ENCODE measurements at places on chromosomes 12 and 14. TPM values are rescaled to one million over a fixed set of nuclear protein-coding genes. Genes with fewer than 3 reads are reported as not detected.

DNA sequence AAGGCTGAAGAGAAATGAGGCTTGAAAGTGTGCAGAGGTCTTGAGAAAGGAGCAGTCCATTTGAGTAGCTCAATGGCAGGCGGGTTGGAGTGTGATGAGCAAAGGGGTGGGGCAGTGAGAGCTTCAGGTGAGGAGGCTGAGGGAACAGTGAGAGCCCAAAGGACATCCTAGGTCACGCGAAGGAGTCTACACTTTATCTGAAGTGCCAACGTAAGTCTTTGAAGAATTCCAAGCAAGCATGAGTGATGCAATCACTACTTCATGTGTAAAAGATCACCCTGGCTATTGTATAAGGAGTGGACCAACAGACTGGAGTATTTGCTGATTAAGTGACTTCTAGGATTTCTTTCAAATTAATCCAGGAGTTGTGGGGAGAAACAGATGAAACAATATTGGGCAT, 159.9 kb upstream of the HIF1A start:
- DNase-seq, result no peak
- H3K27me3 ChIP-seq, result no peaks in the 10 kb centered on the region
- no peaks in the 10 kb centered on the region for H3K36me3 ChIP-seq
- H3K4me3 ChIP-seq, result no peak overlapping the region
- peaks cover 7% of the 10 kb centered on the region for H3K4me1 ChIP-seq
- no peak overlapping the region for H3K27ac ChIP-seq

GRCh38 chr12:21615431-21615830, 10.8 kb upstream of the GYS2 start:
- H3K27me3 ChIP-seq, result no peaks in the 10 kb centered on the region
- no peaks in the 10 kb centered on the region for H3K36me3 ChIP-seq
- DNase-seq, result no peak
- no peaks in the 10 kb centered on the region for H3K4me1 ChIP-seq
- H3K4me3 ChIP-seq, result no peak overlapping the region

GRCh38 chr14:22428700-22429291, 160.2 kb downstream of the DAD1 start:
- no peaks in the 10 kb centered on the region for H3K36me3 ChIP-seq
- peaks cover 6% of the 10 kb centered on the region for H3K27me3 ChIP-seq
- H3K4me3 ChIP-seq, result no peak overlapping the region
- H3K27ac ChIP-seq, result no peak overlapping the region

GRCh38 chr12:3809357-3810015, 56.6 kb upstream of the CRACR2A start:
- no peaks in the 10 kb centered on the region for H3K27me3 ChIP-seq
- H3K27ac ChIP-seq, result no peak overlapping the region
- no peaks in the 10 kb centered on the region for H3K36me3 ChIP-seq
- H3K4me3 ChIP-seq, result no peak overlapping the region

DNA sequence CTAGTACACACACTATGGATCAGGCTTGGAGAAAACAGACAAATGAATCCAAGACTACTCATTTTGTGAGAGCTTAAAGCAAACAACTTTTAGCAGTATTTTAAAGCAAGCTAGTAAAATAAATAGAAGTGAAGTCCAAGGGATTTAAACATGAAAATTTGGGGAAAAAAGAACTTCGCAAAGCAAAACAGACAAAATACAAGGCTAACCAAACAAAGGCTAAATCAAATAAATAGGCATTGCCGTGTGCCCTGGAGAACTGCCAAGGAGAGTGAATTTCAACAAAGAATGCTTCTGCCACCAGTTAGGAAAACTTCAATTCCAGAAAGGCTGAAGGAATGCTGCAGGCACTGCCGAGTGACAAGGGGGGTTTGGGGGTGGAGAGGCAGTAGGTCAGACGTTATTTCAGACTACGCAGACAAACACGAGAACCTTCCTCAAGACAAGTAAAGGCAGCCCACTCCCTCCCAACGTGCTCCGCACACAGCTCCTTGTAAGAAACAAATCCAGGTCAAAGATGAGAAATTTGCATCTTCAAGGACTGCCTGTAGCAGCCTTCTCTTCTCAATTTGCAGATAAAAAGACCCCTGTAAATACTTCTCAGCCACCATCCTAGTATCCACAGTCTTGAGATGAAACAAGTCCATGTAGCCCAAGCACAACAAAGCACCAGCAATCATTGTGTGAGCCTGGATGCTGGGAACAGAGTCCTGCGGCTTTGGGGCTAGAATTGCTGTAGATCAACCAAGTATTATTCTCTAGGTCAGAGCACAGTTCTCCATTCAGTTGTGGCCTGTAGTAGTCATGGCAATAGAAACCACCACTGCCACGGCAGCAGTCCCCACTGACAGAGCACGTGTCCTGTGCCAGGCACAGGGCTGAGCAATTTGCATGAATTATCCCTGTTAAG, 43.3 kb downstream of the EFCAB11 start:
- peak overlapping the region; percentile 52 for H3K27ac ChIP-seq
- H3K4me1 ChIP-seq, result peaks cover 17% of the 10 kb centered on the region
- no peaks in the 10 kb centered on the region for H3K27me3 ChIP-seq
- H3K36me3 ChIP-seq, result no peaks in the 10 kb centered on the region
- H3K4me3 ChIP-seq, result no peak overlapping the region
- DNase-seq, result peak; percentile 67

JAG2 gene
- polyA plus RNA-seq, result 0.51 TPM

GNG2 gene
- 21.1 TPM for polyA plus RNA-seq

CMTM5 gene
- not detected for polyA plus RNA-seq

NT5DC3 gene
- 4.7 TPM for polyA plus RNA-seq

Measured in fibroblast of lung (primary cell).